Suppressor macrophage treated with lipopolysaccharide for 1 hour (primary cell): ENCODE measurements at places on chromosomes 5 and 9.

DNA sequence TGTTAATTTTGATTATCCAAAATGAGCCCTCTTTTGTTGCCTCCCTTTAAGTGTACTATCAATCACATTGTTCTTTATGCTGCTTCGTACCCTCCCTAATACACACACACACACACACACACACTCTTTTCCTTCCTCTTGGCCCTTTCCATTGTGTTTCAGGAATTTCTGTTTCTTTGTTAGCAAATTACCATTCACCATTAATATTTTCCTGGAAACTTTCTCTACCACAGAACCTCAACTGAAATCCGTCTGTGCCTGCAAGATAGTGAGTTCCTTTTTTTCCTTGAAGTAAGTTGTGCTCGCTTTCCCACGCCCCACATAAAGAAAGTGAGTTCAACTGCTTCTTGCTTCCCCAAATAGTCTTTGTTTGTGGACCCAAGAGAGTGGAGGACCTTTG, 61.8 kb downstream of the SMIM15 start:
- no peak for DNase-seq

GRCh38 chr9:133793471-133793870, 55.3 kb upstream of the SARDH start:
- no peak for DNase-seq

DNA sequence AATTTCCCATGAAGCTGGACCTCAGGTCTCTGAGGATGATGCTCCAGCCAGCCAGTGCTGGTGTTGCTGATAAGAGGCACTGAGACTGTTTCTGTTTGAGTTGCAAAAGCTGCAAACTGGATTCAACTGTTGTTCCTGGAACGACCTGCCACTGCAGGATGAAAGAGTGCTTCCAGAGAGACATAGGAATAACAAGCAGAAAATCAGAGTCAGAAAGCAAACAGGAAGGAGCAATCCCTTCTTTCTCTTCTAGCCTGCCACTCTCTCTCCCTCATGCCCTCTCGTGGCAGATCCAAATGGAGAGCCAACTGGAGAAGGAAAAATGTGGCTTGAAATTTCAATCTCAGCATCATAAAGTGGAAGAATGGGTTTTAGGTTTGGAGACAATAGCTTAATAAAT, 110.4 kb downstream of the STARD4 start:
- DNase-seq: no peak

DNA sequence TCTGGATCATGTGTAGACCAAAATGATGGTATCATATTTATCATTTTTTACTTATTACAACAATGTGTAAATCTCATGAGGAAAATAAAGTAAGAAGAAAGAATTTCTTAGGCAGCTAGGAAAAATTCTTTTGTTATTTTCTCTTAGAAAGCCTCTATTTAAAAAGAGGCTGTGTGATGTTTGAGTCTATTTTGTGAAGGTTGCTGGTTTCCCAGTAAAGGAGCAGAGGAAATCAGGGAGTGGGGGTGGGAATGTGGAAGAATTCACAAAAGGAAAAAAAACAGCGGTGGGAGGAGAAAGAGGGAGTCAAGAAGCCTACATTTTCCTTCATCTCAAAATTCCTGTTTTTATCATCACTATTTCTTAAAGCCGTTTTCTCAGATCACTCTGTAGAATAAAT, 20.1 kb downstream of the PTCH1 start:
- DNase-seq: no peak

DNA sequence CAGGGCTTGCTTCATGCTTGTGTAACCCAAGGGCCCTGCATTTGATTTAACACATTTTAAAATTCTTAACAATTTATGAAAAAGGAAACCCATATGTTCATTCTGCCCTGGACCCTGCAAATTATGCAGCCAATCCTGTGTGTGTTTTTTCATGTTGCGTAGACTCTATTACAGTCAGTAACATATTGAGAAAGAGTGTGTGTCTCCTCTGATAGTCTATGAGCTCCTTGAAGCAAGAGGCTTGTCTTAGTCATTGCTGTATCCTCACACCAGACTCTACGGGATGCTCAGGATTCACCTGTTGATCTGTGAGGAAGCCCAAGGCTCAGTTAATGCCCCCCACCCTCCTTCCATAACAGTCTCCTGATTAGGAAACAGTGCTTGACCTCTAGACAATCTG, 177.3 kb upstream of the DMAC1 start:
- DNase-seq: no peak

- DNase-seq: no peak
Observed at GRCh38 chr5:96173366-96173765, 211.7 kb upstream of the ELL2 start.

DNA sequence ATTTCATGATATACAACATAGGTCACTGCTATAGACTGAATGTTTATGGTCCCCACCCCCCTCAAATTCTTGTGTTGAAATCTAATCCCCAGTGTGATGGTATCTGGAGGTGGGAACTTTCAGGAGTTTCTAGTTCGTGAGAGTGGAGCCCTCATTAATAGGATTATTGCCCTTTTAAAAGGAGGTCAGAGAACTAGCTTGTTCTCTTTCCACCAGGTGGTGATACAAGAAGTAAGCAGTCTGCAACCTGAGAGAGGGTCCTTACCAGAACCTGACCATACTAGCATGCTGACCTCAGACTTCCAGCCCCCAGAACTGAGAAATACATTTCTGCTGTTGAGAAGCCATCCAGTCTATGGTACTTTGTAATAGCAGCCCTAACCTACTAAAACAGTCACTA, 33.3 kb downstream of the TMEM161B start:
- no peak for DNase-seq

DNA sequence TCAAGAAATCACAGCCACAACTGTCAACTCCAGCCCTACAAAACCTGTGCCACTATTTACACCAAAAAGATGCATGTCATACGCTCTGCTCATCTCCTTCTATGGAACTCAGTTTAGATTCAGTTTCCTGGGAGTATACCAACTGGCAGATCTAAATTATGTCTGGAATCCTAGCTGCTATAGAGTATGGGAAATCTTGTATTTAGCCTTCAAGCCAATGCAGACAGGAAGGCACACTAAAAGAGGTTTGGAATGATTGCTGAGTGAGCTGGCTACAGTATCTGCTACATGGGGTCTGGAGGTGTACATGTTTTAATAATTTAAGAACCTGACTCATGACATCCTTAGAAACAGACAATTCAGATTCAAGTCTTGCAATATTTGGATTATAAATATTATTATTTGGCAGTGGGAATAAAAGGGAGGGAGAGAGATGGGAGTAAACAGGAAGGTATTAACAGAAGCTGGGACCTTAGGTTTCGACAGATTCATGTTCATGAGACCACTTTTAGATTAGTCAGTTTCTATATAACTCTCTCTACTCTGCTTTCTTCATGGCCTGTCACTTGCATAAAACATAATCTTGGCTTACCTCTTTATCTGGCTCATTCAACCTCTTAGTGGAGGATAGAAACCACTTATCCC, 178.8 kb upstream of the HAPLN1 start:
- no peak for DNase-seq

DNA sequence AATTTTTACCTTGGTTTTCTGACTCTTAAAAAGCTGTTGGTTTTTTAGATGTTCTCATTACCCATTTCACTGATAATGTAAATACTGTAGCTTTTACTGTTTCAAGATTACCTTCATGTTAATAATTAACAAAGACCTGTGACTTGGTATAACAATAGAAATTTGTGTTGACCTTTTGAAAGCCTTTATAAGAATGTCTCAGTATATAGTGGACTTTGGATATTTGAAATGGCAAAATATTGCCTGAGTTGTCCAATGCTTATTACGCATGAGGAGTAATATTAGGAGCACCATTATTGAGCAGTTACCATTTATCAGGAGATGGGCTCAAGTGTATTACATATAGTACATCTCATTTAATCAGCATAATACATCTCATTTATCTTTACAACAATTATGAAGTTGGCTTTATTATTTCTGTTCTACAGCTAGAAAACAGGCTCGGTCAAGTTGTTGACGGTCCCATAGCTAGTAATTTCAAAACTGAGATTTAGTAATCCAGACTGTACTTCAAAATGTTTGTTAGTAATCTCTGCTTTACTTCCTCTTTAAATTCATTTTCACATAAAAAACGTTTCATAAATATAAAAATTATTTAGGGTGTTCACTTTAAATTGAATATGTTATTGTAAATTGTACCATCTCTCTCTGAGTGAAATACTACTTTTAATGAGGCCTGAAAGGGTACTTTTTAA, 50.7 kb upstream of the FKTN start:
- DNase-seq: peak; percentile 69
